ENCODE measurements at places on chromosomes 3 and 15.

DNA sequence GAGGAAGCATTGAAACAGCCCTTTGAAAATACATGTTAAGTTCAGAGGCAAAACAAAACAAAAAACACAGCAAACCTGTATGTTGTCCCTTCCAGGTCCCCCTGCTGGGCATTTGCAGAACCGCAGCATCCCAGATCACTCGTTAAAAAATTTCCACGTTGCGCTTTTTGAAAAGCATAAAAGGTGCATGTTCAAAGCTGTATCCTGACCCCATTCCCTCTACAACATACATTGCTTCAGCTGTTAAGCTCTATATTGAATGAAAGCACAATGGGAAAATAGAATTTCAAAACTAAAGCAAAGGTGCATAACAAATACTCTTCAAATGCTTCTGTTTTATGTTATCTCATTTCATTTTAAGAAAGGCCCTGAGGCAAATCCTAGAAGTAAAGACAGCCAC lies 328.3 kb downstream of the THSD4 start:
- DNase-seq = no peak

DNA sequence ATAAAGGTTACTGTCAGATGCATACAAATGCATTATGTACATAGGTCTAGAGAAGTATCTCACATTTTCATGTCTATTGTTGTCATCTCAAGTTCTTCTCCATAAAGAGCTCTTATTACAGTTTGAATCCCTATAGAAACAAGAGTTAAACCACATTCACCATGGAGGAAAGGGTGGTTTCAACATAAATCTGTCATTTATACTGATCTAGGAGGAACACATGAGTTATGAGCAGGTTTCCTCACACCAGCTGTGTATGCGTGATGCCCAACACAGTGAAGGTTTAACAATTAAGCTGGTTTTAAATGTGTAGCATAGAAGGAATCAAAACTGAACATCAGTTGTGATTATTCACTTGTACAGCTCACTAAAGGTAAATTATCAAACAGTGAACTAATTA lies 251.7 kb downstream of the KCNMB2 start:
- DNase-seq = no peak

GRCh38 chr3:167483708-167484475 lies 10.1 kb upstream of the SERPINI2 start:
- DNase-seq = no peak

- DNase-seq = no peak
These were observed 67.8 kb downstream of the ITGA11 start for GRCh38 chr15:68364028-68364659.

DNA sequence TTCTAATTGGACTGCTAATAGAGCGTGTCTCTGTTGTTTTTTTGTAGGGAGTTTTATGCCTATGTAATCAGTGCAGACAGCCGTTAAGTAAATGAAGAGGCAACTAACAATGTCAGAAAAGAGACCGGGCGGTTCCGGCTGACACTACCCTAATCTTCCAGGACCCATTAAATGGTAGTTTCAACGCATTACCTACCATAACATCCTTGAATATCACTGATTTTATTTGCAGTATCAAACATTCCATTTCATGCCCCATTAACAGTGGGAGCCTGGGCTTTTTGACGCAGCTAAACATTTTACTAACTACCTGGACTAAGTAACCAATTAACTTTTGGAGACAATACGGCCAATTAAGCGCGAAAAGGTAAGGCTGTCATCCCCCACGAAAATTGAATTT lies 832.9 kb upstream of the NR2F2 start:
- DNase-seq = no peak

DNA sequence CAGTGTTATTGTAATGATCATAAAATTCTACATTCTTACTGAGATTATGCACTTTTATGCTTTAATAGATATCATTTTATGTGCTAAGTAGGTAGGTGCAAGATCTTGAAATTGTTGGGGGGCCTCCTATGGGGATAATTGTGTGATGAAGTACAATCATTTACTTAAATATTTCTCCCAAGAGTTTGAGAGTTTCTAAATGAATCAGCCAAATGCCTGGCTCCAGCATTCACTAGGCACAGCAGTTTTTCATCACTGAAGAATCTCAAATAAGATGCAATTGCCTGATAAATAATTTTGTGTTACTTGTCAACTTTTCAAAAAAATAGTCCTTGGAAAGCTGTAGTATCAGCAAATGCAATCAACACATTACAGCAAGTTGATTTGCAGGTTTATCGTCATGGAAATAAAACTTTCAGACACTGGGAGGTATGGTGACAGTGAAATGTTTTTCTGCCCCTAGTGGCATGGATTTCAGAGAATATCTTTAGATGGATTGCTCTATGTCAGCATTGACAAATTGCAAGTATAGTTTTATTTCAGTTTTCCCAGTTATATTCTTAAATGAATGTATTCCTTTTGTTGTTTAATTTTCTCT lies 167.1 kb downstream of the NEK11 start:
- DNase-seq = no peak

DNA sequence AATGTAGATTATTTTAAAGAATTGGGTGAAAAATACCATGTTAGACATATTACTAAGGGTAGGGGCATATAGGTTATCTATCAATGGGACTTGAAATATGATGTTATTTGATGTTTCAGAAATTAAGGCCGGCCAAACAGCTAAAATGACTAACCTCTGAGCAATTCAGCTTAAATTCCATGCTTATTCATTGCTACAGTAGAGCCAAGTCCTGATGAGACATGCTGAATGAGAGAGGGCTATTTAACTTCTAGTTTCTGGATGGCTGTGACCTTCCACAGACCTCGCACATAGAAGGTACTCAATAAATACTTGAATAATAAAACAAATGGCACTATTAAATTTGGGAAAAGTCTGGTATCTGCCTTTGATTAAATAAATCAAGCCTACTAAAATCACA lies 175.6 kb upstream of the WNT5A start:
- DNase-seq = no peak

DNA sequence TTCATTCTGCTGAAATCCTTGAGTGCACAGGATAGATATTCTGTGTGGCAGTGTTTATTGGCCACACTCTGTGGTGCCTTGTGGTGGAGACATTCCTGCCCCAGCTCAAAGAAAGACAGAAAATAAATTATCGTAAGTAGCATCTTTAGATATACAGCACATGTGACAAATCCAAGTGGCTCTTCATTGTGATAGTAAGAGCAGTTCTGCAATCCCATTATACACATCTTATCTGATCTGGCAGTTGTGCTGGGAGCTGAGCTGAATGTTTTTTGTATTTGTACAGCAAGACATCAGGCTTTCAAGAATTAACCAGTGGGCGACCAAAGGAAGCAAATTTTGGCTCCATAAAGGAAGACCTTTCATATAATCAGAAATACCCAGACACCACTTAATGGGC lies 235.3 kb upstream of the MRPL3 start:
- DNase-seq = no peak

GRCh38 chr15:101486696-101487459 lies 2.6 kb downstream of the PCSK6 start:
- DNase-seq = no peak

DNA sequence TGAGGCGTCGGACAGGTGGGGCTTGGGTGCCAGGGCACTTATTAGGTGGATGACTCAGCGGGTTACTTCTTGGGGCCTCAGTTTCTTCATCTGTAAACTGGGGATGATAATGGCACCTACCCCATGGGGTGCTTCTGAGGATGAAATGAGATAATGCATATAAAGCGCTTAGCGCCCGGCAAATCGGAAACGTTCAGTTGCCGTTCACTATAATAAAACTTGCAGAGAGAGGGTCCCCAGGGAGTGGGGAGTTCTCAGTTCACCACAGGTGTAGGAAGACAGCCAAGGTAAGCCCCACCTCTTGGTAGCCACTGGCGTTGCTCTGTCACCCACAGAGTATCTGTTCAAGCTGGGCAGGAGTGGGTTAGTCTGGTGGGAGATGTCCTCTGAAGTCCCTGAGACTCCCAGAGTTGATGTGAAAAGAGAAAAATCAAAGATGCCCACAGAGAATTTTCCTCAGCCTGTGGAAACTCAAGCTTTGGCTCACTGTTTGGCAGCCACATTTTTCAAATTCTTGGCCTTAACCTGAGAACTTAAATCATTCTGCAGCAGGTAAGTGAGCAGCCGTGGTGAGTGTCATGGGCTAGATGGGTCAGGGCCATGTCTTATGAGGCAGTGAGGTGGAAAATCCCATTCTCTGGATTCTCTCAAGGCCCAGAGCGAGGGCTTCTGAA lies 221.5 kb upstream of the BHLHE40 start:
- no peak for DNase-seq

DNA sequence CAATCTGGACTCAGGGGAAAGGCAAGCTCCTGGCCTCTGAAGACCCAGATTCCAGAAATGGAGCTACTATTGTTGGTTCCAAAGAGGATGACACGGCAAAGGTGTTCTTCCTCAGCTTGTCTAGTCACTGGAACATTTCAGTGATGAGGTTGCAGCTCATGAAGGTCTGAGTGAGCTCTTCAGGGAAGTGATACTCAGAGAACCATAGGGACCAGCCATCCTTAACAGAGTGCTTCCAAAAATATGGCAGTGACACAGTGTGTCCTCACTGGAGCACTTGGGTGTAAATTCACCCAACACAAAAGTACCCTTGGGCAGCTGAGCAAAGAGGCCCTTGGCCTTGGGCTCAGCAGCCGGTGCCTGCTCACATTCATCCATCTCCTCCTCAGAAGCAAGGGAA lies 46.3 kb downstream of the SPTSSB start:
- DNase-seq = no peak

- DNase-seq = no peak
These were observed 65.2 kb downstream of the SLC9C1 start for GRCh38 chr3:112228786-112229185.

GRCh38 chr3:29242296-29242695 lies 38.6 kb upstream of the RBMS3 start:
- DNase-seq = no peak

DNA sequence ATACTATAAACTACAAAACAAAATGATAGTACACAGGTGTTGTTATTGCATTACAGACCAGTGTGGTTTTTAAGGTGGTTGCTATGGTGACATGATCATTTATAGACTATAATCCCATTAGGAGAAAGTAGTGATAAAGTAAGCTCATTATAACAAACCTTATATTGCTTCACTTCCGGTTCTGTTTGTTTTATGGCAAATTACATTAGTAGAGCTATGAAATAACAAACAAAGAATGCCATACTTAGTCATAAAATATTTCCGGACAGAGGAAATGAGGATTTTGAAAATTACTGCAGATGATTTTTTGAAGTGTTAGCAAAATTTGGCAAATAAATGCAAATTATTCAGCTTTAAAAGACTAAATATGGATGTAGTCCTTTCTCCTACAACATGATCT lies 640.4 kb upstream of the ARPP21 start:
- DNase-seq = no peak

GRCh38 chr3:113698956-113699355 lies 2.5 kb upstream of the USF3 start:
- no peak for DNase-seq

DNA sequence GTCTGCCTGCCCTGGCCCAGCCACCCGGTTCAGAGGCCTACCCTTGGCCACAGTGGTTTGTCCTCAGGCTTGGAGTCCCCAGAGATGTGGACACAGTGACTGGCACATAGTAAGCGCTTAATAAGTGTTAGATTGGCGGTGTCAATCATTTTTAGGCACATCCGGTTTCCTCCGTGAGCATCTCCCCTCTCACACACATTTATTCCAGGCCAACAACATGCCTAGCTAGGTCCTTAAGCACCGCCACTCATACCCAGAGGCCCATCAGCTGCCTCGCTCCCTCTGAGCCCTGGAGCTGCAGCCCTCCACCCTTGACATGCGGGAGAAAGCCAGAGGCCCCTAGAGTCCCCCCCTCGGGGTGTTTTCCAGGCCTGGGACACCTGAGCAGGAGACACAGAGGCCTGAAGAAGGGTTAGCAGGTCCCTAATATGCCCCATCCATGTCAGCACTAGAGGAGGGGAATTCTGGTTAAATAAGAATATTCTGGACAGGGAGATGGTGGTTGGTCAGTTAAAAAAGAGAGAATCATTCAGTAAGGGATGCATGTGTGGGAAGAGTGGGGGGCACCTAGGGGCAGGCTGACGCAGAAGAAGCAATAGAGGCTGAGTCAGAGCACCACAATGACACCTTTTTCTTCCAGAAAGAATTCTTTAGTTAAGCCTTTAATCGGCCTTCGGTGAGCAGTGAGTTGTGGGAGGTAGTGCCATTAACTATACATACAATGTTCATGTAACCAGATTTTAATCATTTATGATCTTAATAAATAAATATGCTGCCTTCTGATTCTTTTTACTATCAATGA lies 22.3 kb downstream of the NR2F2 start:
- no peak for DNase-seq

DNA sequence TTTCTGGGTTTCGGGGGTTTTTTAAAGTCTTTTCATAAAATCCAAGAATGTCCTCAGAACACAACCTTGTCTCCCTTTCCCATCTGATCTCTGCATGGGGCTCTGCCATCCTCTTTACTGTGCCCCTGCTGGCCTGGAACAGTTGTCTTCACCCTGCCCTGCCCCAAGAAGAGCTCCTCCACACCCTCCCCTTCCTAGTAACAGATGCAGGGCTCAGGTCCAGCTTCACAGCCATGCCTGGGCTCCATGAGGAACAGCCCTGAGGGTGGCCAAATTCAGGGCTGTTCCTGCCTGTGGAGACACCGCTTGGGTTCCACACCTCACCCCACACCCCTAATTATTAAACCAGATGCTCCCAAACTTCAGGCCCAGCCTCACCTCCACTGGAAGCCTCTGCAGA lies 12.9 kb upstream of the ULK3 start:
- no peak for DNase-seq

- DNase-seq = no peak
These were observed 429.7 kb downstream of the RAP2B start for GRCh38 chr3:153591561-153592245.

DNA sequence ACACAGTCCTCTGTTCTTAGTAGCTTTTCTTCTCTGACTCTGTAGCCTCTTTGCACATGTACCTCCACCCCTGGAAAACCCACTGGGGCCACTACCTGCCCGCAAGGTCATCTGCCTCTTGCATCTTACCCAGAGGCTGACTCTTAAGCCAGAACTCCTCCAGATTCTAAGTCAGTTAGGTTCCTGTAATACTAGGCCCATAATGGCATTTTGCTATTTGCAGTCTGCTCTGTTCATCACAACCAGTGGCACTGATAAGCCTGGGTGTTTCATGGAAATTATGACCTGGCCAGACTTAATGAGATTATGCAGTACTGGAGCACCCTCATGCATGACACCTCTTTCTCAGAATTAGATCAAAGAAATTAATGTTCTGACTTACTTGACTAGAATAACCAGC lies 31.7 kb upstream of the ATG7 start:
- DNase-seq = no peak

DNA sequence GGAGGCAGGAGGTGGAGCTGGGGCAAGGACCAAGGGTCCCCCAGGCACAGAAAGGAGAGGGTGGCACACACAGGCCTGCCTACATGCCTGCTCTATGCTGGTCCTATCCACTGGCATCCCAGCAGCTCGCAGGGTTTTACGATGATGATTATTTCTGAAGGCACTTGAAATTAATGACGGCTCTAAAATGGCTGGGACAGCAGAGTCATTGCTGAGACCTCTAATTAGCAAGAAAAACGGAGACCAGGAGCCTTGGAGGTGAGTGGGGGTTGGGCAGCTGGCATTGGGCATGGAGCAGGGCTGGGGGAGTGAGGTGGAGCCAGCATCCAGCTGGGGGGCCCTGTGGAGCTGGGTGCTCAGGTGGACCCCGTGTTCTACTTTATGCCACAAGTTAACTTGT lies 3.5 kb upstream of the LINGO1 start:
- DNase-seq = no peak

Measured in stimulated activated CD8-positive, alpha-beta memory T cell treated with anti-CD3 and anti-CD28 coated beads, Interleukin-4, amount 100 ng/mL, for 1 hour (primary cell).